Choroid plexus epithelial cell (primary cell): ENCODE measurements at places on chromosomes 5 and 9.

GRCh38 chr9:68933434-68934328 lies 80.2 kb downstream of the PRKACG start:
- no peak for DNase-seq

DNA sequence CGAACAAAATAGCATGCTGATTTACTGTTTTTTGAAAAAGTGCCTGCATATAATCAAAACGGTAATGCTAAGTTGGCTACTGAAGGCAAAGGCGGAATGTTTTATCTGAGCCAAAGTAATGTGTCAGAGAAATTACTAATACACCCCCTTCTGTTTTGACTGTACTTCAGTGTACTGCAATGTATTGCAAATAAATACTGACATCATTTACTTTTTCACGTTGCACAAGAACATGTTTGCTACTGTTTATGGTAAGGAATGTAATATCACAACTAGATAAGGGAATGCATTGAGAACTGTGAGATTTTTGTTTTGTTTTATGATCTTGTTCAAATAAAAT lies 813 bp upstream of the AGTPBP1 start:
- DNase-seq, result peak; percentile 88

DNA sequence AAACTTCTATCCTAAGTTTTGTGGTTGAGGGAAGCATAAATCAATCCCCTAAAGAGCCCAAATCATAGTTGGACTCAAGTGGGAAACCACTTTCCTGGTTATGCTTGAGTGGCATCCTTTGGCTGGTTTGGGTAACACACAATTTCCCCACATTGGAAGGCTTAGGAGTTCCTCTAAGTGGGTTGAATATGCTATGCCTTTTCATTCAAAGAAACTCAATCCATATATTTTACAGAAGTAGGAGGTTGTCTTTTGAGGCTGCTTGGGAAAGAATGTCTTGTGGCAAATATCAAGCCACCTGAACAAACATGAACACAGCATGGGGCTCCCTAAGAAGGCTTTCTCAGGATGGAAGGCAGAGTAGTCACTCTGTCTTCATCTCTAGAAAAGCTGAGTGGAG lies 121.1 kb downstream of the SPATA31D1 start:
- peak; percentile 75 for DNase-seq

DNA sequence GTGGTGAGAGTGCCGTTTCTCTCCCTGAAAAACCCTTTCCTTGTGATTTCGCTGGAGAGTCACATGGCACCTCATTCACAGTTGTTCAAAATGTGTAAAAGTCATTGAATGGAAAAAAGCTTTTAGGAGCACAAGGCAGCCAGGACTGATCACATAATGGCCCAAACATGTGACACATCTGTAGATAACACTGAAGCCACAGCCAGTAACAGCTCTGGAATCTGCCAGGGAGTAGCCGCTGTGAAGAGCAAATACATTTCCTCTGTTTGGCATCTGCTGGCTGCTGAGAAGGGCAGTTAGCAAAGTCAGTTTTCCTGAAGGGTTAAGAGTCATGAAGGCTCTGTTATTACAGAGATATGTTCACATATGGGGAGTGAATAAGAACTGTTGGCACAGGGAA lies 271.8 kb downstream of the NNT start:
- peak; percentile 2 for DNase-seq

- peak; percentile 7 for DNase-seq
These were observed 1.4 kb downstream of the PDE4D start for GRCh38 chr5:59891962-59892643.

DNA sequence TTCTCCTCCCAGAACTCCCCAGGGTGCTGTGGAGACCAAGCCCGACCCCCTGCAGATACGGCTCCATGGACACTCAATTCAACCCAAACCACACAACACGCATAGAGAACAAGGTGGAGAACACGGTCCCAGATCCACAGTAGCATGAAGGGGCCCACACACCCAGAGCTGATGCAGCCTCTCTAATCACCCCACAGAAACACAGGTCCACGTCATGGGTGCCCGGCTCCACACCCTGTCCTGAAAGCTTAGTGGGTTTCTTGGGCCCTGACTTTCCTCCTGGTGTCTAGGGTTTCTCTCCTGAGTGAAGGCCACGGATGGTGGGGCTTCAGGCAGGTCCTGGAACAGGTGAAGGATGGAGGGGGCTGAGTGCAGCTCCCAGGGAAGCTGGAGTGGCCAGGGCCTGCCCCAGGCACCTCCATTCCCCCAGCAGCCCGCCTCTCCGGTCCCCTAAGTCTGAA lies 1.5 kb upstream of the SLC23A1 start:
- DNase-seq, result no peak

- peak; percentile 98 for DNase-seq
These were observed 20.4 kb upstream of the RPS14 start for GRCh38 chr5:150469718-150470469.
